Frontal cortex (tissue), 4 donors: ENCODE measurements at places on chromosomes 7 and 10.

- DNase-seq, result no peak
Measured at GRCh38 chr10:1360011-1360557, 303.9 kb downstream of the WDR37 start.

DNA sequence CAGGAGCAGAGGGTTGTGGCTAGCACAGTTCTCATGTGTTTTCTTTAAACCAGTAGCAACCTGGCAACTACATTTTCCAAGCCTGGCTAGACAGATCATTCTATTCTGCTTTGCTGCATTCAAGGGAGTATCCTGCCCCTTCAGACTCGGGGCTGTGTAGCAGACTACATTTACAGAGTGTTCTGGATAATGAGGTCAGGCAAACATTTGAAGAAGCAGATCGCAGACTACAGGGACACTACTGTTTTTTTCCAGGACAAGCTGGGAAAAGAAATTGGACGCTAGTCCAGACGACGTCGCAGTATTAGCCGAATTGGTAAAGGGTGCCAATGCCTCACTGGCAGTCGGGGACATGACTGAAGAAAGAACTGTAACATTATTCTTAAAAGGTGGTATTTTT, 61.0 kb upstream of the PAPSS2 start:
- no peak for DNase-seq

DNA sequence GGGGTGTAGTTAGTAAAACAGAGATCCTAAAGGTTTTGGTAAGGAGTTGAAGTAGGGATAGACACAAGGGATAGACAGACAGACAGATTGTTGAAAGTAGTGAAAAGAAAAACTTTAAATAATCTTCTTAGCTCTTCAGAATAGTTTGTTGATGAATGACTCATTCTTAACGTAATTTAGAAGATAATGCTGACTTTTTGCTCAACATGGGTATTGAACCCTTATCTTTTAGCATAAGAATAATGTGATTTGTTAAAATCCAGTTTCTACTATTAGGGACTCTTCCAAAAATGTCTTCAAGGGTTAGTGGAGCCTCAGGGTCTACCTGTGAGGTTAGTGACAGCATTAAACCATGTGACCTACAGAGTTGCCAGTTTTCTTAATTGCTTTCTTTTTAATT, 411.2 kb downstream of the ETV1 start:
- DNase-seq, result no peak

GRCh38 chr10:20871970-20872369, 25.1 kb downstream of the NEBL start:
- no peak for DNase-seq

DNA sequence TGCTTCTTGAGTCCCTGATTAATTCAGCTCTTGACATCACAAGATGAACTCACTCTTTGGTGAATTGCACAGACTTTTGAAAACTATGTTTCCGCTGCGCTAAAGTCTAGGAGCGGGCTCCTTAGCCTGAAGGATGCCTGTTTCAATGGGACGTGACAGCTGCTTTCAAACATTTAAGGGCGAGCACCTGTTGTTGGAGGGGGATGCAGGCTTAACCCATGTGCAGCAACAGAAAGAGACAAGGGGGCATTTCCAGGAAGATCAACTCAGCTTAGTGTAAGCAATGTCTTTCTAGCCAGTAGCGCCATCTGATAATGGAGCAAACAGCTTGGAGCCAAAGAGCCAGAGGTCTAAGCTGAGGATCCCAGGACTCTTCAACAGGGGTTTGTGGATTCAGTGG, 8.4 kb upstream of the PFKFB3 start:
- DNase-seq, result no peak
